Fibroblast of lung (primary cell): ENCODE measurements at places on chromosomes 7 and 10. TPM values are rescaled to one million over a fixed set of nuclear protein-coding genes. Genes with fewer than 3 reads are reported as not detected.
A peak's percentile ranks its signal among the peaks of the same experiment; 100 is the strongest.

DNA sequence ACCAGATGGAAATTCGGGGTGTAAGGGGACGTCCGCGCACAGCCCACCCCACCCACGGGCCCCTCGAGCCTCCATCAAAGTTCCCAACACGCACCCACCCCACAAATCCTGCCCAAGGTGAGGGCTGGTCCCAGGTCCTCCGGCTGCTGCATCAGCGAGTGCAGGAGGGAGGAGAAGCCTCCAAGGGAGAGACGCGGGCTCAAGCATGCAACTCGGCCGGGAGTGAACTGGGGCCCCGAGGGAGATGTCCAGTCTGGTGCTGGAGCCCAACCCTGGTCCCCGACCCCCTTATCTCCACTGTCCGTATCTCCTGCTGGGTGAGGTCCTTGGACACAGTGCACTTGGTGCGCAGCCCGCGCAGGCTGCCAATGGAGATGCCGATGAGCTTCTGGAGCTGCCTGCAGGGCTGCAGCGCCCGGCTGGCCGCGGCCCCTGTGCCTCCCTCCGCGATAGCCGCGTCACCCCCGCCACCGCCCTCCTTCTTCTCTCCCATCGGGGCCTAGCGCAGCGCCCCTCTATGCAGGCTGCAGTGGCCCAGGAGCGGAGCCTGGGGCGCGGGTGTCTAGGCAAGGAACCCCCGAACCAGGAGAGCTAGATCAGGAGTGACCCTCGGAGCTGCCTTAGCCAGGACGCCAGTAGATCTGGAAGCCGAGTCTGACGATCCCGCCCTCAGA, 489.2 kb downstream of the ZNF33B start:
- no peak overlapping the region for H3K27ac ChIP-seq
- H3K36me3 ChIP-seq, result no peaks in the 10 kb centered on the region
- no peaks in the 10 kb centered on the region for H3K4me1 ChIP-seq
- no peaks in the 10 kb centered on the region for H3K27me3 ChIP-seq
- no peak overlapping the region for H3K4me3 ChIP-seq
- DNase-seq, result no peak

GRCh38 chr7:6294839-6295238, 22.4 kb upstream of the CYTH3 start:
- no peaks in the 10 kb centered on the region for H3K27me3 ChIP-seq
- no peaks in the 10 kb centered on the region for H3K36me3 ChIP-seq
- H3K4me1 ChIP-seq, result no peaks in the 10 kb centered on the region
- no peak overlapping the region for H3K27ac ChIP-seq
- H3K4me3 ChIP-seq, result no peak overlapping the region

- H3K27ac ChIP-seq, result no peak overlapping the region
- H3K27me3 ChIP-seq, result peaks cover 2% of the 10 kb centered on the region
- no peak overlapping the region for H3K4me3 ChIP-seq
- no peak for DNase-seq
- H3K36me3 ChIP-seq, result no peaks in the 10 kb centered on the region
Observed at GRCh38 chr10:110661292-110661691, 17.2 kb downstream of the RBM20 start.

DNA sequence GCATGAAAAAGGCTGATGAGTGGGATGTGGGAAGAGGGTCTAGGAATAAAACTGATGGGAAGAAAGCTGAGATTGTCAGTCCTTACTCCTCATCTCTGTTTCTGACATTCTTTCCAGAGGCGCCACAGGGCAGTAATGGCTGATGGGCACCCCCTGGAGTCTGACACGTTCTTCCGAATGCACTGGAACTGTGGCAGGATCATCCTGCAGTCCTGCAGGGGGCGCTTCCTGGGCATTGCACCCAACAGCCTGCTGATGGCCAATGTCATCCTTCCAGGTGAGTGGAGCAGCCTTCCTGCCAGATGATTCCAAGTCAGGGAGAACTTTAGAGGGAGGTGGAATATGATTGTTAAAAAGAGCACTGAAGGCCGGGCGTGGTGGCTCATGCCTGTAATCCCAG, 4.8 kb downstream of the FSCN3 start:
- no peaks in the 10 kb centered on the region for H3K36me3 ChIP-seq
- no peaks in the 10 kb centered on the region for H3K4me1 ChIP-seq
- DNase-seq, result no peak
- H3K27me3 ChIP-seq, result peaks cover 4% of the 10 kb centered on the region

DNA sequence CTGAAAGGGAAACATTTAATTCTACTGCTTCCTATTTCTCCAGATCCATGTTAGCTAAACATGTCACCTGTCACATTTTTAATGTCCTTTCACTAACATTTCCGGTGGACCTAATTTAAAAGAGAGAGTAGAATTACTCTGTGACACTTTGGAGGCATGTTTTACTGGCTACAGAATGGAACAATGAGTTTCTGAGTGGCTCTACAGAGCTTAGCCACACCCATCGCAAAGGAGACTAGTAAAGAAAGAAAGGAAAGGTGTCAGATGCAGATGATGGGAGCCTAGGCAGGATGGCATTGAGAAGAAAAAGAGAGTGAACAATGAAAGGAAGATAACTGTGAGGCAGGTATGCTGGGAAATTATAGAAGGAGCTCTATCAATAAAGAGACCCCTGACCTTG, 35.9 kb downstream of the NDUFB2 start:
- H3K4me3 ChIP-seq, result no peak overlapping the region
- H3K27me3 ChIP-seq, result no peaks in the 10 kb centered on the region
- peaks cover 2% of the 10 kb centered on the region for H3K4me1 ChIP-seq
- no peak for DNase-seq
- H3K36me3 ChIP-seq, result no peaks in the 10 kb centered on the region
- H3K27ac ChIP-seq, result no peak overlapping the region

DNA sequence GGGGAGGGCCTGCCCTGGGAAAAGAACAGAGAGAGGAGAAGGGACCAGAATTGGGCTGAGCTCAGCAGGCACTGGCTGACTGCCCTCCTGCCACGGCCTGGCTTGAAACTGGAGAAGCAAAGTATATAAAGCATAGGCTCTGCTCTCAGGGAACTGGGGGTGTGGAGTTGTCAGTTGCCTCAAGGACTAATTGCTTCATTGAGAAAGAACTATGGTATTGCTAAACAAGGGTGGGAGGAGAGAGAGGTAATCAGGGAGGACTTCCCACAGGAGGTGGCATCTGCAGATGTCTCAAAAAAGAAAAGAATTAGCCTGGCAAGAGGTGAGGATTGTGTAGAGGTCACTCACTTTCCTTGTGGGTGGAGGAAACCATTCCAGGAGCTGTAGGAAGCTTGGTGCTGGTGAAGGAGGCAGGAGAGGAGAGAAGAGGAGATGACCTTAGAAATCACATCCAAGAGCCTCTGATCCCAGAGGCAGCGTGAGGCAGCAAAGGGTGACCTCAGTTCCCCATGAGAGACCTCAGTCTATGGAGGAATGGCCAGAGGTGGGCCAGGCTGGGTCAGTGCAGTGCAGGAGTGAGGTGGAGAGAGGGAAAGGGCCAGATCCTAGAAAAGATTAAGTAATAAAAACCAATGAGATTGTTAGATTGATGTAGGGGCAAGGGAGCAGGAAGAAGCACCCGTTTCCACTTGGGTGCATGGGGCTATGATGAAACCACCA, 2.4 kb downstream of the PILRB start:
- H3K36me3 ChIP-seq, result peaks cover 23% of the 10 kb centered on the region
- no peak for DNase-seq
- H3K4me1 ChIP-seq, result no peaks in the 10 kb centered on the region
- H3K4me3 ChIP-seq, result no peak overlapping the region

GRCh38 chr7:16670021-16670420, 24.0 kb downstream of the BZW2 start:
- H3K27me3 ChIP-seq, result no peaks in the 10 kb centered on the region
- H3K36me3 ChIP-seq, result peaks cover 2% of the 10 kb centered on the region
- DNase-seq, result peak; percentile 71
- no peak overlapping the region for H3K4me3 ChIP-seq
- peak overlapping the region; percentile 49 for H3K27ac ChIP-seq
- peaks cover 17% of the 10 kb centered on the region for H3K4me1 ChIP-seq

DNA sequence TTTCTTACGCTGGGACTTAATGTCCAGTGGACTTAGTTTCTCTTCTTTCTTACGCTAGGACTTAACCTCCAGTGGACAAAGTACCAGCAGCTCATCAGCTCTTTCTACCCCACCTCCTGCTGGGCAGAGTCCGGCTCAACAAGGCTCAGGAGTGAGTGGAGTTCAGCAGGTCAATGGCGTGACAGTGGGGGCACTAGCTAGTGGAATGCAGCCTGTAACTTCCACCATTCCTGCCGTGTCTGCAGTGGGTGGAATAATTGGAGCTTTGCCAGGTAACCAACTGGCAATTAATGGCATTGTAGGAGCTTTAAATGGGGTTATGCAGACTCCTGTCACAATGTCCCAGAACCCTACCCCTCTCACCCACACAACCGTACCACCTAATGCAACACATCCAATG, 199.7 kb downstream of the MLLT10 start:
- H3K4me3 ChIP-seq, result no peak overlapping the region
- peaks cover 2% of the 10 kb centered on the region for H3K4me1 ChIP-seq
- DNase-seq, result no peak
- H3K27me3 ChIP-seq, result no peaks in the 10 kb centered on the region
- H3K27ac ChIP-seq, result no peak overlapping the region

GRCh38 chr7:106182904-106183303, 70.8 kb upstream of the SYPL1 start:
- H3K27me3 ChIP-seq, result no peaks in the 10 kb centered on the region
- H3K4me1 ChIP-seq, result no peaks in the 10 kb centered on the region
- H3K4me3 ChIP-seq, result no peak overlapping the region

GRCh38 chr10:26214551-26215395, 1.8 kb upstream of the GAD2 start:
- peaks cover 11% of the 10 kb centered on the region for H3K27me3 ChIP-seq
- no peak for DNase-seq
- no peak overlapping the region for H3K4me3 ChIP-seq
- no peaks in the 10 kb centered on the region for H3K4me1 ChIP-seq

DNA sequence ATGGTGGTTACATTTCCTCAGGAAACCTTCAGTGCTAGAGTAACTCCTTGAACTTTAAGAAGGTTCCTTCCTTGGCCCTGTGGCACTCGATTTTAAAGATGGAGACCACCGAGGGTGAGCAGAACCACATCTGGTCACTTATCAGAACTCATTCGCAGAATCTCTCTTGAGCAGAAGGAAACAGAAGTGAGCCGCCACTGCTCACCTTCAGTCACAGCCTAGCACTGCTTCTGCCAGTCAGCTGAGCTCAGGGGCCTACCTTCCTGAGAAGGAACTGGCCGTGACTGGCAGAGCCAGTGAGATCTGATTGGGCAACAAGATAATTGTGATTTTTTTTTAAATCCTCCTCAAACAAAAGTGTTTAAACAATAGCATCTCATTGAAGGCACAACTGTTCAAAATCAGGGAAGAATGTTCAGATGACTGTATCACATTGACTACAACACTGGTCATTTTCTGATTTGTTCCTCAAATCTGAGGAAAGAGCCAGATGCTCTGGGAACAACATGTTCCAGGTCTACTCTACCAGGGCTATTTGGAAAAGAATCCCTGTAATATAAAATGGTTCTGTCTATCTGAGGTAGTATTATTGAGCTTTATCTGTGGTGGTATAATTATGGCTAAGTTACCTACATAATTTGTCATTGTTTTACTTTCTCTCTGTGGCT, 2.7 kb upstream of the SYPL1 start:
- DNase-seq, result no peak
- peaks cover 2% of the 10 kb centered on the region for H3K4me1 ChIP-seq
- H3K27me3 ChIP-seq, result no peaks in the 10 kb centered on the region
- H3K27ac ChIP-seq, result no peak overlapping the region
- no peak overlapping the region for H3K4me3 ChIP-seq

- H3K27ac ChIP-seq, result no peak overlapping the region
- no peaks in the 10 kb centered on the region for H3K4me1 ChIP-seq
- no peak overlapping the region for H3K4me3 ChIP-seq
- peak; percentile 2 for DNase-seq
- H3K27me3 ChIP-seq, result no peaks in the 10 kb centered on the region
- H3K36me3 ChIP-seq, result no peaks in the 10 kb centered on the region
Observed at GRCh38 chr10:88318803-88319202, 264.3 kb downstream of the RNLS start.

DNA sequence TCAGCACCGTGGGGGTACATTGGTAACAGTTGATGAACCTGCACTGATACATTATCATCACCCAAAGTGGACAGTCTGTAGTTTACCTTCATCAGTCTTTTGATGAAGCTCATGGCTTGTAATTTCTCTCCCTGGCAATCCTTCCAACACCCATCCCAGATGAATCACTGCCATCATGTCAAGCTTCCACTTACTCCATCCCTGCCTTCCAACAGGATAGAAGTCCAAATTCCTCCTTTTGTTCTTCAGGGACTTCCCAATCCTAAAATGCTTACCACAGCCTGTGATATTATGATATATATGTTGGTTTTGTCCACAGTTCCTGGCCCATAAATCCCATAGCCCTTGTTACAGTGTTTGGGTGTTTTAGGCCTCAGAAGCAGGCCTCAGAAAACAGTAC, 16.1 kb downstream of the SNX10 start:
- H3K27me3 ChIP-seq, result no peaks in the 10 kb centered on the region
- H3K4me1 ChIP-seq, result no peaks in the 10 kb centered on the region
- H3K4me3 ChIP-seq, result no peak overlapping the region
- H3K27ac ChIP-seq, result no peak overlapping the region
- no peak for DNase-seq

DNA sequence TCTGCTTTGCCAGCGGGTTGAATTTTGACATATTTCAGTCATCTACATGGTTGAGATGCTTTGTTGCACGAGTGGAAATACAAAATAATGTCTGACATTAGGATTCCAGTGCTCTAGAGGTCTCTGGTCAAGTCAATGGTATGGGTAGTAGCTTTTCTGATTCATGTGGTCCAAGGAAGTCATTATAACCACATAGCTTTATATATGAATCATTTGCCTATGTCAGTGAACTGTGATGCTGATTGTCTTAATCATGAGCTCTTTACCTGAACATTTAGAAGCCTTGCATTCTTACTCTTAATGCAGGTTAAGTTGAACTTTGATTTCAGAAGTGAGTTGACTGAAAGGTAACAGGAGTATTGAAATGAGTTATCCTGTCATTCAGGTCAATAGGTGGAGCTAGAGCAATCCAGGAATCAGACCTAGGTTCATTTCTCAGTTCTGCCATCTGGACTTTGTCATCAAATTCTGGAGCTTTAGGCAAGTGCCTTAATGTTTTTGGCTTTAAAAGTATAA, 3.3 kb downstream of the MAPK8 start:
- peak; percentile 88 for DNase-seq
- H3K4me1 ChIP-seq, result peaks cover 5% of the 10 kb centered on the region
- peaks cover 1% of the 10 kb centered on the region for H3K27me3 ChIP-seq
- H3K36me3 ChIP-seq, result no peaks in the 10 kb centered on the region
- no peak overlapping the region for H3K4me3 ChIP-seq
- peak overlapping the region; percentile 31 for H3K27ac ChIP-seq

- no peaks in the 10 kb centered on the region for H3K36me3 ChIP-seq
- H3K27me3 ChIP-seq, result no peaks in the 10 kb centered on the region
- DNase-seq, result no peak
- H3K4me3 ChIP-seq, result no peak overlapping the region
Observed at GRCh38 chr7:107345898-107346297, 124.0 kb upstream of the GPR22 start.

- H3K27ac ChIP-seq, result no peak overlapping the region
- H3K4me1 ChIP-seq, result no peaks in the 10 kb centered on the region
- no peaks in the 10 kb centered on the region for H3K36me3 ChIP-seq
- no peaks in the 10 kb centered on the region for H3K27me3 ChIP-seq
- no peak overlapping the region for H3K4me3 ChIP-seq
Observed at GRCh38 chr10:110977662-110978061, 58.3 kb downstream of the SHOC2 start.

- no peak overlapping the region for H3K27ac ChIP-seq
- H3K4me1 ChIP-seq, result no peaks in the 10 kb centered on the region
- H3K27me3 ChIP-seq, result no peaks in the 10 kb centered on the region
- peak; percentile 40 for DNase-seq
Observed at GRCh38 chr7:157228864-157229422, 90.2 kb downstream of the UBE3C start.

The FAM25A gene
- polyA plus RNA-seq, result not detected in 2 replicates

The PDZD7 gene
- polyA plus RNA-seq, result 0.42 and 0.50 TPM in 2 replicates

The NEURL1 gene
- polyA plus RNA-seq, result 0.11 and 0.12 TPM in 2 replicates

The CROT gene
- polyA plus RNA-seq, result 13.1 and 21.9 TPM in 2 replicates

The INPP5A gene
- polyA plus RNA-seq, result 36.3 and 39.9 TPM in 2 replicates

The SLC18A2 gene
- not detected in 2 replicates for polyA plus RNA-seq

The DMTF1 gene
- polyA plus RNA-seq, result 39.6 and 51.6 TPM in 2 replicates

The GPRIN2 gene
- not detected in 2 replicates for polyA plus RNA-seq
